Activated effector memory CD4-positive, alpha-beta T cell treated with Interleukin-2 at 50 U/mL for 16 hours (primary cell): ENCODE measurements at places on chromosomes 3 and 15.

DNA sequence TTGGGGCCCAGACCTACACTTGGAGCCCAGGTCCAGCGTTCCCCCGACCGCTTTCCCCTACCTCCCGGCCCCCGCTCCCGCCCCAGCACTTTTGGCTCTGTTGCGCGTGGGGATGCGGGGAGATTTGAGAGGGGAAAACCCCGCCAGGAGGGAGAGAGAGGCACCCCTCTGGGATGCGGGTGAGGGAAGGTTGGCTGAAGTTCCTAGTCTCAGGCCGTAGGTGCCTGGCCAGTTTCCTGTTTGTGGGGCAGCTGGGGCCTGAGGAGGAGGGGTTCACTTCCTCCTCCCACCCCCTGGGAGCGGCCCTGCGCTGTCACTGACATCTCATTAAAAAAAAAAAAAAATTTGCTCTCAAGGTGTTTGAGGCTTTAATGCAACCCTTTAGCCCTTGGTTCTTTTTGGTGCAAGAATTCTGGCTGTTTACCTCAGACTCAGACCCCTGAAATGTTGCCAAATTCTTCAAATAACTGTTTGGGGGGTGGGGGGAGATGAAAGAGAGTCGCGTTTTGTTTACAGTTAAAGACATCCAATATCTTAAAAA, 2.6 kb downstream of the FAM43A start:
- no peak for DNase-seq

DNA sequence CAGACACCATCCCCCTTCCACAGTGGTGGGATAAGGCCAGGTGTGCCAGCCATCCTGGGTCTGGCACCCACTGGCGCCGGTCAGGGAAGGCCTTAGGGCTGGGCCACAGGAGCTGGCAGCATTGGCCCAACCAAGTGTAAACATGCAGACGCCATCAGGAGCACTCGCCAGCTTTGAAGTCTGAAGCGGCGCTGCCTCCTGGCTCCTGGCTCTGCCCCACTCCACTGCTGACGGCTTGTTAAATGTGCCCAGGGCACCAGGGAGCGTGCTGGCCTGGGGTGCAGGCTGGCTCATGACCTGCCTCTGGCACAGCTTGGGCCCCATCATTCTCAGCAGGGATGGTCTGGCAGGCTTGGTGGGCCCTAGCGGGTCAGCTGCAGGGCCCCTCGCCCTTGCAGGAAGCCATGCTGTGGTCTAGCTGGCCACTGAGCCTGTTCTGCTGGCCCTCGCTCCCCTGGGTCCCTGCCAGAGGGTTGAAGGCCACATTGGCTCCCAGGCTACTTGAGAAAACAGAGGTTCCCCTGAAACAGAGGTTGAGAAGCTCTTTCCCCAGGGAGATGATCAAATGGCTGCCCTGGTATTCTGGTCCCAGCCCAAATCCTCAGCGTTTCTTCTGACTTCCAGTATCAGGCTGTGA, 116.6 kb downstream of the DNAJB8 start:
- no peak for DNase-seq

GRCh38 chr3:71441925-71442651, 141.4 kb downstream of the FOXP1 start:
- DNase-seq, result no peak

GRCh38 chr3:156120528-156121251, at the start of gene KCNAB1:
Gene KCNAB1, plus strand, starts transcription at chr3:156120578.
- DNase-seq, result no peak

- DNase-seq, result no peak
Measured at GRCh38 chr3:137761563-137762503, 2.3 kb upstream of the SOX14 start.

- DNase-seq, result no peak
Measured at GRCh38 chr3:38314112-38314763, 32.1 kb downstream of the SLC22A14 start.

DNA sequence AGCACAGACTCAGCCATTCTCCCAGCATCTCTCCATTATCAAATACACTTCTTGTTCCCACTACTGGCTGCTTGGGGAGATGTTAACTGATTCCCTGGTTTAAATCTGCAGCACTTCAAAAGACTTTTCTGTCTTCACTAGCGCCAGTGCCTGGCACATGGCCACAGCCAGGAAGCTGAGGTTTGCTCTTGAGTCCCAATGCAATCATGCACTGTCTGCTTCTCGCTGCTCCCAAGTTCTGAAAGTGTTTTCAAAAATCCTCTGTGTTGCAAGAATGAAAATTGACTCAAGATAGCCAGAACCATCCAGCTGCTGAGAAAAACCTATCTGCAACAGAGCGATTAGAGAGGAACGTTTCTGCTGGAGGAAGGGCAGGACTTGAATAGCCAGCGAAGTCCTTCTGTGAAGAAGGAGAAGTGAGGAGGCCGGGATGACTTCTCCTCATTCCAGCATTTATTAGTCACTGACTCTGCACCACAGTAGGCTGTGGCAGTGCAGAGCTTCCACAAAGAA, 358.4 kb upstream of the NR2F2 start:
- no peak for DNase-seq

DNA sequence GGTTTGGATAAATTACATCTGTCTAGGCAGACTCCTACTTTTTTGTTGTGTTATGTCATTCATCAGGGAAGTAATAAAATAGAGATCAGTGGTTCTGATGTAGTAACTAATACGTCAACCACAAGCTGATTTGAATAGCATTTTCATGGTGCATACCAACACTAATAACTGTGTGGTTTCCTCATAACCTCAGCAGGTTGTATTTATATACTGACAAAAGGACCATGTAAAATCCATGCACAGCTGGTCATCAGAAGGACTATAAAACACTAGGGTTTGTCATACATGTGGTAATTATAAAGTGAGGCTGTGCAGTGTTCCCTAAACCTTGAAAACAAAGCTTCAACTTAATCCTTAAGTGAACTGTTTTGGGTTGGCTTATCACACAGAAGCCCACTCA, 216.8 kb upstream of the RBMS3 start:
- no peak for DNase-seq

DNA sequence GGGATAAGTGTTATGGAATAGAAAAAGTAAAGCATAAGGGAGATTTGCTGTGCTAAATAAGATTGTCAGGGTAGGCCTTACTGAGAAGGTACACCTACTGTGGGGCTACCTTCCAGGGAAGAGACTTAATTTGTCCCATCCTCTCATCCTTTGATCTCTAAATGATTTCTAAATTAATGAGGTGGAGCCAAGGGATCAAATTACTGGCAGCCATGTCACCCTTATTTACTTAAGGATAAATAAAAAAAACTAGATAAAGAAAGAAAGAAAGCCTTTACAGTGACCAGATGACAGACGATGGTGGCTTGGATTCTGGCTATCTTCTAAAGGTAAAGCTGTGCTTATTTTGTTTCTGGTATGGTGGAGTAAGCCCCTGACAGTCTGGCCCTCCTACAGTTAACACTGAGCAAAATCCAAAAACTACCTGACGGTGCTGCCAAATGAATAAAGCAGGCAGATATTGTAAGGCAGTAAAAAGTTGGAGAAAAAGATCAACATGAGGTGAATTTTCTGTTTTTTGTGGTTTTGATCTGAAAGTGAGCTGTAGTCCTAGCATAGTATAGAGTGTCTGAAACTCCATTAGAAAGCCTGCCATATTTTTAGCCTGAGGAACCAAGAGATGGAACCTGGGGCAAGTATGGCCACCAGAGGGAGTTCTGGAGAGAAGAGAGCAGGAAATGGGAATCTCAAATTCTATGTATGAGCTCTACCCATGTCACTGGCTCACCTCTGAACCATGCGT, 285.1 kb upstream of the MANF start:
- no peak for DNase-seq

- no peak for DNase-seq
Measured at GRCh38 chr15:62874959-62875625, 167.5 kb upstream of the TPM1 start.

GRCh38 chr15:74400313-74400860, 32.9 kb upstream of the CYP11A1 start:
- no peak for DNase-seq

DNA sequence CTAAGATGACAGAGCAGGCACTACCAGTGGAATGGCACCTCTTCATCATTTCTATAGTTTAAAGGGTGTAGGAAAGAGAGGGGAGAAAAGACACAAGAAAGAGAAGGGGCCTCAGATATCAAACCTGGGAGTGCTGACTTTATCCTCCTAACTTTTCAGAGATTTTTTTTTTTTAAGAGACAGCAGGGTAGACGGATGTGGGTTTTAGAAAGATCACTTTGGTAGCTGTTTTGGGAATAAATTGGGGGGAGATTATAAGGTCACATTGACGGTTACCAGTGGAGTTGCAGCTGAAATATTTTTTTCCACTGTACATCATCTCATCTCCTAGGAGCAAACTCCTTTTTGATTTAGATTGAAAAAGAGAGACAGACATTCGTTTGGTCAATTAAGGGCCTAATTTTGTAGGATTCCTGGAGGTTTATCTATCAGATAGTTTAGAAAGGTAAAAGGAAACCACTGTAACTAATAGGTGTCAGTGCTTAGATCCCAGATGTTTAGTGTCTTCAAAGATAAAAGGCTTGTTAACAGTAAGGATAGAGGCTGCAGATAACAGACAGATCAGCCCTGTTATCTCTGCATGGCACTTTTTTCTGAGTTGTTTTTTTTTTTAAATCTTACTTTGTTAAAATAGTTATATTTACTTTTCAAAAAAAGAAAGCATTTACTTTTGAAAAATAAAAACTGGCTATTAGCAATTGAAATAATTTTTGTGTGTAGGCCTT, 1057.0 kb downstream of the IGSF11 start:
- no peak for DNase-seq

DNA sequence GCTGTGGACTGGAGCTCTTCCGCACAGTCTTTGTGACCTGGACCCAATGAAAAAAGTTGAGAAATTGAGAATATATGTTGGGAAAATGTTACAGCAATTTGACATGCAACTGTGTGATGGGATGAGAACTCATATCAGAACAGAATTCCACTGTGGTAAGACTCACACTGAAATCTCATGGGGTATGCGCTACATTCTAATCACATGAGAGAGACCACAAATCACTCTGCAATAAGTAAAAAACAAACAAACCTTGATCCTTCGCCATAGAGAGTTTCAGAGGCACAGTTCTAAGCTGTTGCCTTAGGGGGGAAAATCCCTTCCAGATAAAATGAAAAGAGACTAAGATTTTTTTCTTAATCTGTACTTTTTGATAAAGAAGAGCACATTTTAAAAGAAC, 37.3 kb downstream of the LMCD1 start:
- DNase-seq, result no peak

- DNase-seq, result no peak
Measured at GRCh38 chr3:86225461-86225860, 765.5 kb downstream of the VGLL3 start.

DNA sequence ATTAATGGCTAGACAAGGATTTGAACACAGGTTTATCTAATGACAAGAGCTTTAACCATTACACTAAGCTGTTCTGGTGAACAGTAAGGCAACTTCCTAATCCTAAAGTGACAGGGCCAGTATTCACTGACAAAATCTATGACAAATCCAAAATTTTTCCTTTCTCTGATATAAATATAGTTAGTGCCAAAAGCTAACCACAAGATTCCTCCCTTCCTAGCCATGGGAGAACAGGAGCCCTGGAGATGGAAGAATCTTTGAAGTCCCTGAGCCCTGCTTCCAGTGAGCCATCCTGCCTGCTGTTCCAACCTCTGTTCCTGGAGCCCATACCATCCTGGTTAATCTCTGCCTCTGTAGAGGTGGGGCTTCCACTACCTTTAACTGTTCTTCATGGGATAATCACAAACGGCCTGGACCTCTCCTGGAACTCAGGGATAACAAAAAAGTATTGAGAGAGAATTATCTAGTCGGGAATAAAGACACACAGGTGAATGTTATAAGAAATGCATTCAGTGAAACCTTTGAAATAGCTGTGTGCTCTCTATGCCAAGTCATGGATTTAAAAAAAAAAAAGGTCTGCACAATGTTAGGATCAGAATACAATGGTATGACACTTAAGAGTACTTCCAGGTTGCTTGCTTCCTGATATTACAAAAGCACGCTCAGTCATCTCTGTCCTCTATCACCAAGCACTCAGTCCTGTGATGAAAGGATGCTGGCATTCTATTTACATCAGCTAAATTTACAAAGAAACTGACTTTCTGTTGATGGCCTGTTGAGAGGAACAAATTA, 235.8 kb downstream of the SUCLG2 start:
- DNase-seq, result no peak

GRCh38 chr3:113914646-113915045, 33.2 kb upstream of the ZDHHC23 start:
- DNase-seq, result no peak
